NCI-H460 (cell line): ENCODE measurements at places on chromosomes 11 and 22. TPM values are rescaled to one million over a fixed set of nuclear protein-coding genes. Genes with fewer than 3 reads are reported as not detected.

DNA sequence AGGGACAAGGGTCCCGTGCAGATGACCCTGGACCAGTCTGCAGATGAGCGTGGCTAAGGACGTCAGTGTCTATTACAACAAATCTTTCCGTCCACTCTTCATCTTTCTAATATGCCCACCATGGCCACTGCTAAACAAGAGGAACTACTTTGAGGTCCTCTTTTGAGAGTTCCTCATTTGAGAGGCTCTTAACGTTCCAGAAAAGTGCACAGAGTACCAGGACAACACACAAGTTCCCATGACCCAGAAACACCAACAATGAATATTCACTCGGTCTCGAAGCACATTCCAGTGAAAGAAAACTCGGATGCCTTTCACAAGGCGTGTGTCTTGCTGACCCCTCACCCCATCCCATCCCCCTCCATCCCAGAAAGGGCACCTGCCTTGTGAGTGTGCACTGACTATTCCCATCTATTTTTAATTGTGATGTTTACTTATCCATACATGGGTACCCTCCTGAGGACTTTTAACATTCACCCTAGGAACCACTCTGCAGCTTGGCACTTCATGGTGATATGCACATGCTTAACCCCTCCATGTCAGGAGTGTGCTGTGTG, 157.0 kb downstream of the SHANK2 start:
- DNase-seq, result no peak

GRCh38 chr22:29345932-29346331, 30.4 kb upstream of the RASL10A start:
- DNase-seq, result no peak

GRCh38 chr11:122578171-122578825, 77.2 kb upstream of the UBASH3B start:
- DNase-seq, result no peak

DNA sequence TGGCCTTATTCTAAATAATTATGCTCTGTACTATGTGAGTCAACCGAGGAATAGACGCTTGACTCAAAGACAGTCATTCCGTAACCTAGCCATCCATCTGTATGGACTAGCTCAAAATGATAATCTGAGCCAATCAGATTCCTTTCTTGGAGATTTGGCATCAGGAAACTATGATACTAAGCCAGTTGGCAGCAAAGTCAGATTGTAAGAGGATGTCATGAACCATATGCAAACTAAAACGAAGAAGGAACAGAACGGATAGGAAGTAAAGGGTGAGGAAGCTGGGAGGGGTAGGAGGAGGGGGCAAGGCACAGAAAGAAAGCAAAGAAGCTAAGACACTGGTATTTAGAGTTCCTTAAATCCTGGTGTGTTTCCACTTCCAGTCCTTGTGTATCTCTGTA, 10.7 kb upstream of the SESN3 start:
- no peak for DNase-seq

DNA sequence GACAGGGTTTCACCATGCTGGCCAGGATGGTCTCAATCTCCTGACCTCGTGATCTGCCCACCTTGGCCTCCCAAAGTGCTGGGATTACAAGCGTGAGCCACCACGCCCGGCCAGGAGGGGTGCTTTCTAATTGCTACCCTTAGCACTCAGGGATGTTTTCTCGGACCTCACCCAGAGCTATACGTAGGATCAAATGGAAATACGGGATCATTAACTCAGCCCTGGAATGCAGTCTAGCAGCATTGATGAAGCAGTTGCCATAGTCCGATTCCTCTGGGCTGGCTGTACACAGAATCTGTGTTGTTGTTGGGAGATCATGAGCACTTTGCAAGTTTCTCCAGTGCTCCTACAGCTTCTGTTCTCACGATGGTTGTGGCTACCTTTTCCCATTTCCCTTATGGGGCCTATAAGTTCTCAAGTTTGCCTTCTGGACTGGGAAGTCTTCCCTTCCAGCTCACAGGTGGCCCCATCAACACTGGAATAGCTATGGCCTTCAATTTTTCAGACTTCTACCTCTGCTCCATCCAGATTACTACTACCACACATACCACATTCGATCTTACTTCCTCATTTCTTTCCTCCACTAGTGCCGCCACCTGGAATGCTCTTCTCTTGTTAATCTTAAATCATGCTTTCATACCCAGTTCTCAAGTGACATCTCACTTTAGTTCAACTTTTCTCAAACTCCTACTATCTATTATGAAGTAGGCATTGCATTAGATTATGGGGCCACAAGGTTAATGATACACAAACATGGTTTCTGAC, 16.1 kb upstream of the PCF11 start:
- DNase-seq, result no peak

GRCh38 chr11:20355221-20356219, 8.0 kb upstream of the HTATIP2 start:
- no peak for DNase-seq

DNA sequence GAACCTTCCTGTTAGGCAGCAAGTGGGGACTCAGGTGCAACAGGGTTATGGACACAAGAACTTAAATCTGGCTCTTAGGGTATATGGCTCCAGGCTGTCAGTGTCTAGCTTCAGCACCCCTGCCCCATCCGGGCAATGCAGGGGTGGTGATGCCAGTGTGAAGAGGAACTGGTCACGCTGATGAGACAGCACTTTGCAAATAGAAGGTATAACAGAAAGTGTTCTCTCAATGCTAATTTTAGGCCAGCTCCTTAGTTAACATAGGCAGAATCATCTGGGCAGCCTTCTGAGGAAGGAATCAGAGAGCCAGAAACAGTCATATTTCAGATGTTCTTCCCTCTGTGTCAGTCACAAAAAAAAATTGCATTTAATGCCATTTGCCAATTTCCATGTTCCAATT, 41.2 kb downstream of the SYT9 start:
- no peak for DNase-seq

Gene LRRN4CL
- total RNA-seq, result 0.02 TPM in 1 of 2 replicates, not detected in the other

Gene DTX4
- 0.25 and 0.38 TPM in 2 replicates for total RNA-seq
